ENCODE measurements at places on chromosomes 16 and 17.

DNA sequence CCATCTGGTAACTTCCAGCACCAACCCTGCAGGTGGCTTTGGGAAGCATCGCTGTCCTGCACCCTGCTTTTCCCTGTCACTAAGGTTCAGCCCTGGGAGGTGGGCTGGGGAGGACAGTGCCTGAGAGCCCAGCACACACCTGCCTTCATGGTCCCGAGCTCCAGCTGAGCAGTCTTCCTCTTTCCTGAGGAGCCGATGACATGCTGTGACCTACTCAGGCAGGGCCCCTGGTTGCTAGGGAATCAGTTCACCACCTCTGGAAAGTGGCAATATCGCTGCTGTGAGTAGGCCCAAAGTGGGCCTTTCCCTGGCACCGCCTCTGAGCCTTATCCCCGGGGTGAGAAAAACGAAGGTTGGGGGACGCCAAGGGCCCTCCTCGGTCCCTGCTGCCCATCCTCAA lies 17.9 kb downstream of the ST3GAL2 start:
- DNase-seq = no peak

DNA sequence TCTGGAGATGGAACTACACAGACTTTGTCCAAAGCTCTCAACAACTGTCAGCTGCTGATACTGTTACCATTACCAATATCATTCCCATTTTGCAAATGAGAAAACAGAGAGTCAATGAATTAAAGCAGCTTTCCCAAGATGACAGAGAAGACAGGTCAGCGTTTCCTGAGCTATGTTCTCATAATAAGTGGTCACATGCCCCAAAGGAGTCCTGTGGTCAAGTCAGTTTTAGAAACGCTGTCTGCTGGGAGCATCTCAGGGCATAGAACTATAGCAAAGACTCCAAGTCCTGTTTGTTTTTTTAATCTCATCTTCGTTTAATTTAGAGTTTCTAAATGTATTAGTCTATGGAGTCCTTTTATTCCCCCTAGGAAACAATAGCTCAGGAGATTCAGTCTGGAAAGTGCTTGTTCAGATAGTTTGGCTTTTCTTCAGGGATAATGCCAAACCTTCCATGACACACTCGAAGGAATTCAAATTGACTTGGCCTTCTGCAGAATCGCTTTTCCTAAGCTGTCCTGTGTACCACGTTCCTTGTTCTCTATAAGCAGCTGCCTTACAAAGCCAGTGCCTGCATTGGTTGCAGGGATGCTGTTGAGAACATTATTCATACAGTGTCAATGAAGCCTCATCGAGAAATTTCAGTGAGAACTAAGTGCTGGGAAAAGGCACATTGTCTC lies 12.1 kb downstream of the CCDC42 start:
- DNase-seq = no peak

DNA sequence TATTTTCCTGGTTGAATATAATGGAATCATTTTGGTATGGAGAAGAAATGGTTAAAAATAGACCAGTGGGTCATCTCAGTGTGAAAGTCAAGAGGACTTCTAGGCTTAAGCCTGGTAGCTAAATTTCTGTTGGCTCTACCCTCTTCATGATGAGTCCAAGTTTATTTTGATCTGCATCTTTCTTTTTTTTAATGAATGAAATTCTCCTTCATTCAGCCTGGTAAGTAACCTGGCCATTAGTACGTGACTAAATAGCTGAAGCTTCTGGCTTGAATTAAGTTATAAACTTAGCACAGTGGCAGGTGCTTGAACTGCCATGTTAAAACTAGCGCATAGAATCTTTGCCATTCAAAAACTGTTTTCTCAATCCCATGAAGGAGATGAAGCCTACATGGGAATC lies 28.0 kb downstream of the NF1 start:
- no peak for DNase-seq

DNA sequence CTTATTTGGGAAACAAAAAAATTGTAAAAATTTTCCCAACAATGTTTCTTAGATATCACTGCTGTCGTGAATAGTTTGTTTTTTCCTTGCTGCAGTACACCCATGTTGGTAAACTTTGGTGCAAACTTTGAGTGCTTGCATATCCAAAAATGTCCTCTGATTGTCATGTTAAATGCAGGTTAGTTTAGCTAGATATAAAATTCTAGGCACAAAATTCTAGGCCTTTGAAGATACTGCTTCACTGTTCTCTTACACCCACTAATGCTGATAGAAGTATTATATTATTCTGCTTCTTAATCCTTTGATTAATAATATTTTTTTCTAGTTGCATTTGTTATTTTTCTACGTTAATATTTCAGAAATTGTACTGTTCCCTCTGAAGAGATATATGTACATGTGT lies 16.1 kb downstream of the TOM1L1 start:
- no peak for DNase-seq

- no peak for DNase-seq
Measured at GRCh38 chr17:7873051-7873450, 15.2 kb downstream of the CYB5D1 start.

DNA sequence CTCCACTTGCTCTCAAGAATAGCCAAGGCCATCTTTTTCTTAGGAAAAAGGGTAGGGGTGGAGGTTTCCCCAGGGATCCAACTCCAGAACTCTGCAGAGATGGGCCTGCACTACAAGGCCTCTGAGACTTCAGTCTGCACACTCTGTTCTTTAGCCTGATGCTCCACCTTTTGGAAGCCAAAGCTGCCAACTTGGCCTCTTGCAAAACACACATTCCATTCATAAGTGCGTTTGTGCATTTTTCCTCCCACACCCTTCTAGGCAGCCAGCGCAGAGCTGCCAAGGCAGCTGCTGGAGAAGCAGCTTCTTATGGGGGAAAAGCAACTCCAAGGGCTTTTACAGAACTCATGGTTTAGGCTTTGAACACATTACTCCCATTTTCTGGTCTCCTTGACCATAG lies 45.3 kb downstream of the REXO5 start:
- DNase-seq = no peak

DNA sequence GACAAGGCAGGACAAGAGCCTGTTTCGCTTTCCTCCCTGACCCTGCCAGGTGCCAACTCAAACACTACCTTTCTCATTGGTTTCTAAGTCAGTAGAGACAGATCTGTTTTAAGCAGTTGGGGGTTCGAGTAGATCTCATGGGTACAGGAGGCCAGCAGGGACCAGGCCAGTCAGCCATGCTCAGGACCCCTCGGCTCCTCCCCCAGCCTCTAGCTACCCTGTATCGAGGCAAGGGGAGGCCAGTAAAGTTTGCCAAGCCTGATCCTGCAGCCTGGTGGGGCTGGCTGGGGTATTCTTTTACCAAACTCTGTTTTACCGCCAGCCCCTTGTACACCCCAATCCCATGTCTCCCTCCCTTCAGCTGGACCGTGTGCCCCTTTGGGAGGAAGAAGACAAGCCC lies 26.6 kb downstream of the OR1D5 start:
- DNase-seq = no peak

All from NCI-H2081 (cell line).